Stimulated activated CD4-positive, alpha-beta T cell treated with anti-CD3 and anti-CD28 coated beads, Interleukin-15, amount 100 ng/mL, for 24 hours (primary cell): ENCODE measurements at places on chromosomes 7 and 10.
A peak's percentile ranks its signal among the peaks of the same experiment; 100 is the strongest.

GRCh38 chr10:88886557-88886956, 6.5 kb downstream of the STAMBPL1 start:
- peak; percentile 29 for DNase-seq

DNA sequence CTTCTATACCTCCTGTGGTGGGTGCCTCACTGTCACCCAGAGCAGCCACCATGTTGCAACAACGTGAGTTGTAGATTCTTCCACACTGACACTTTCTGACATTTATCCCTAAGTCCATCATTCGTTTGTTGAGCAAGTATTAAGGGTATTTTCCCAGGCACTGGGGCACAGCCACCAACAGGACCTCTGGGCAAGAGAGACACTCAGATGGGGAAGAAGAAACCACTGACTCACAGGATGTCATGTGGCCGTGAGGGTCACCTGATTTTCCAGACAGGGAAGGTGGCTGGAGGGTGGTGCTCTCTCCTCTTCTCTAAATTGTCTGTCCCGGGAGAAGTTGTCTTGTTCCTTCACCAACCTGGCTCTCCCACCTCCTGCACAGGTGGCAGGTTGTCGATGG, 51.7 kb upstream of the PPIF start:
- DNase-seq, result no peak

DNA sequence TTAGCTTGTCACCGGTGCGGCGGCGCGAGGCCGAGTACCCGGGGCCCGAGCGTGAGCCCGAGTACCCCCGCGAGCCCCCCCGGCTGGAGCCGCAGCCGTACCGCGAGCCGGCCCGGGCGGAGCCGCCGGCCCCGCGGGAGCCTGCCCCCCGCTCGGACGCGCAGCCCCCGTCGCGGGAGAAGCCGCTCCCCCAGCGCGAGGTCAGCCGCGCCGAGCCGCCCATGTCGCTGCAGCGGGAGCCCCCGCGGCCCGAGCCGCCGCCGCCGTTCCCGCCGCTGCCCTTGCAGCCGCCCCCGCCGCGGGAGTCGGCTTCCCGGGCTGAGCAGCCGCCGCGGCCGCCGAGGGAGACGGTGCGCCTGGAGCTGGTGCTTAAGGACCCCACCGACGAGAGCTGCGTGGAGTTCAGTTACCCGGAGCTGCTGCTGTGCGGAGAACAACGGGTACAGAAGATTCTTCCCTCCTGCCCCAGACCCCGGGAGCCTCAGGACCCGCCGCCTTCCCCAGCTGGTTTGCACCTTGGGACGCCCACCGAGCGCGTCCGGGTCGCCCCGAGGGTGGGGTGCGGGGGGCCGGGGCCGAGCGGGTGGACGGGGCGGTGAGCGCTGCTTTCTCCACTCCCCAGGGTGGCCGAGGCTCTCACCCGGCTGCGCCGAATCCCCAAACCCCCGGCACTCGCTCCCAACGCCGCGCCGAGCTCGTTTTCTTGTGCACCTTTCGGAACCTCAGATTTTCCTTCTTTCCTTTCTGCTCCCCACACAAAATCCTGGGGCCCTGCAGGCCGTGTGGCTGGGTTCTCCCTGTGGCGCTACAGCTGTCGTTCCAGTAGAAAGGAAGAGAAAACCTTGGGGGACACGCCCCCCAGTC, 708 bp downstream of the UBN2 start:
- DNase-seq, result peak; percentile 49

DNA sequence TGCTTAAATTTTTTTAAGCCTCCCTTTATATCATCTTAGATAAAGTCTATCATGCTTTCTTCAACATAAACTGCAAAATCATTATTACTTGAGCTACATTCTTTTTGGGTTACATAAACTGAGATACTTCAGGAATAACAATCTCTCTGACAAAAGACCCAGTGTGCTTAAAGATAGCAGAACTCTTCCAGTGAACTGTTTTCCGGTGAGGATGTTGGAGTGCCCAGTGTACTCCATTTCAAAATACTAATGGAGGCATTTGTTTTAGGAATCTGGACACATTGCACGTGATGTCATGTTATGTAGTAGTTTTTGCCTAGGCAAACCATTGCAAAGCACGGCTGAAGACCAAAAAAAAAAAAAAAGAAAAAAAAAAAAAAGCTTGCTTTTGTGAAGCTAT, 388.2 kb upstream of the CELF2 start:
- DNase-seq, result no peak

GRCh38 chr7:136452949-136453348, 415.5 kb upstream of the CHRM2 start:
- no peak for DNase-seq

GRCh38 chr10:47257396-47258120, 42.4 kb upstream of the GDF10 start:
- no peak for DNase-seq
